ENCODE measurements at places on chromosomes 4 and X.

DNA sequence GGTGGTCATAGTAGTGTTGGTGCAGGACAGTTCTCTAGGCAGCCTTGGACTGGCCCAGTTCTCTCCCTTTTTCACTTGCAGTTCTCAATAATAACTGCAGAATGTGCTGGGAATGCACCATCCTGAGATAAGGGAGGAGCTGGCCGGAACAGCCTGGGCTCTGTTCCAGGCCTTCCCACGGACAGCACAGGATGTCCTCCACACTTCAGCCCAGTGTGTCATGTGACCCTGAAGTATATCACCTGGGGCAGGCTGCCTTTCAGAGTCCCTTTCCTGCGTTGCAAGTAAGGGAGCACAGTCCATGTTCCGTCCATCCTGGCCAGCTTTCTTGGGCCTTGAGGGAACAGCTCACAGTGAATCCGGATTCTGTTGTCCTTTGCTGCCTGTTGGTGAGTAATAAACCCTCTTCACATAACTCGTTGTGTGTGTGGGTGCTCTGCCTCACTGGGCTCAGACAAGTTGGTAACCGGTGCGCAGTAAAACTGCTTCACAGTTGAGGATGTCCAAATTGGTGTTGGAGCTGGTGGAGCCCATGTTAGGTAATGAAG is 32.3 kb upstream of the BBS12 start:
- no peak for DNase-seq

DNA sequence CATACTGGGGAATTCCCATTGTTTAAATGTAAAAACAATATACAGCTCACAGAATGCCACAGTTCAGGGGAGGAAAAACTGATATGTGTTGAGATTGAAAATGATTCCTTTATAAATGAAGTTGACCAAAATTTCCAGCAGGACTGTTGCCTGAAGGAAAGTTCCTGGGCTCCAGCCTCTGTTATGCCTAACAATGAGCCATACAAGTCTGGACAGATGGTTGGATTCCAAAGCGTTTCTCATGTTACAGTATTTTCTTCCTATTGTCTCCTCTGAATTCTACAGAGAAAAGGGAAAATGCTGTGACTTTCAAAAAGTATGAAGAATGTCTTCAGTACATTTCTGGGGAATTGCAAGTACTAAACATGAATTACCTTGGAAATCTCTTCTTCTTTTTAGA is 73.3 kb downstream of the ALPK1 start:
- no peak for DNase-seq

- DNase-seq: no peak
These were observed 64.1 kb downstream of the TNIP2 start for GRCh38 chr4:2691952-2692435.

- DNase-seq: no peak
These were observed 692.5 kb downstream of the CENPC start for GRCh38 chr4:66852843-66853242.

DNA sequence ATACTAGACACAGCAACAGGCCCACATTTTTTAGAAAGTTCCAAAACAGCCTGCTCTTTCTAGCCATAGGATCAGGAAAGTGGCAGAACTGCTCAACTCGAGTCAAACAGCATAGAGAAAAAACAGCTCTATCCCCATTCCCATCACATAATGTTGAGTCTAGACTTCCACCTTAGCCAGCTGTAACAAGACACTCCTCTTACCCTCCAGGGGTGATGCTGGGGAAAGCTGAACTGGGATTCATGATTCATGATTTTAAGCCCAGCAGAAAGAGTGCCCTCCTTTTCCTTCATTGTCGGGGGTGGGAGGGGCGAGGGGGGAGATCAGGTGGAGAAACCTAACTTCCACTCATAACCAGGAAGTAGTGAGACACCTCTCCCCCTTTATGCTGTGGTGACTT is 86.1 kb downstream of the CENPC start:
- DNase-seq: no peak

- no peak for DNase-seq
These were observed 28.4 kb downstream of the MAGEB16 start for GRCh38 chrX:35826503-35826902.

All from SK-N-DZ (cell line).